ENCODE measurements at places on chromosomes 3 and 15.
A peak's percentile ranks its signal among the peaks of the same experiment; 100 is the strongest.

- DNase-seq: no peak
These were observed 338.7 kb downstream of the CLSTN2 start for GRCh38 chr3:140273542-140274195.

DNA sequence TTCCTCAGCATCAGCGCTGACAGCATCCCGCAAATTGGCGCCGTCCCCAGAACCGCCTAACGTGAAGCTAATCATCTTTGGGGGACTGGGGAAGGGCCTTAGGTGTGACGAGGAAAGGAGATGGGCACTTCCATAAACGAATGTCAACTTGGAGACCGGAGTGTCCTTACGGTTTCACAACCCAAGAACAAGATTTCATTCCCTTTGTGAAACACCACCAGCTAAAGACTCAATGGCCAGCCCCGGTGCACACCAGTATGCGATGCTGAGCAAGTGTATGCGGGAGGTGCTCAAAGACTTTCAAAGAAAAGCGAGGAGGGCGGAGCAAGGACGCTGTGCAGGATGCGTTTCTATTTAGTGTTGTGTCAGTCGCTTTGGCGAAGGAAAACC is 759 bp upstream of the TTBK2 start:
- no peak for DNase-seq

DNA sequence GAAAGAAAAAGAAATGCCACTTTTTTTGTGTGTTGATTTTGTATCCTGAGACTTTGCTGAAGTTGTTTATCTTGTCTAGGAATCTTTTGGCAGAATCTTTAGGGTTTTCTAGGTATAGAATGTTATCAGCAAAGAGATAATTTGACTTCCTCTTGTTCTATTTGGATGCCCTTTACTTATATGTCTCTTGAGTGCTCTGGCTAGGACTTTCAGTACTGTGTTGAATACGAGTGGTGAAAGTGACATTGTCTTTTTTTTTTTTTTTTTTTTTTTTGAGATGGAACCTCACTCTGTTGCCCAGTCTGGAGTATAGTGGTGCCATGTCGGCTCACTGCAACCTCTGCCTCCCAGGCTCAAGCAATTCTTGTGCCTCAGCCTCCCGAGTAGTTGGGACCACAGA is 64.7 kb upstream of the NPHP3 start:
- DNase-seq: no peak

GRCh38 chr3:19937459-19938294 is 3.7 kb upstream of the EFHB start:
- no peak for DNase-seq

DNA sequence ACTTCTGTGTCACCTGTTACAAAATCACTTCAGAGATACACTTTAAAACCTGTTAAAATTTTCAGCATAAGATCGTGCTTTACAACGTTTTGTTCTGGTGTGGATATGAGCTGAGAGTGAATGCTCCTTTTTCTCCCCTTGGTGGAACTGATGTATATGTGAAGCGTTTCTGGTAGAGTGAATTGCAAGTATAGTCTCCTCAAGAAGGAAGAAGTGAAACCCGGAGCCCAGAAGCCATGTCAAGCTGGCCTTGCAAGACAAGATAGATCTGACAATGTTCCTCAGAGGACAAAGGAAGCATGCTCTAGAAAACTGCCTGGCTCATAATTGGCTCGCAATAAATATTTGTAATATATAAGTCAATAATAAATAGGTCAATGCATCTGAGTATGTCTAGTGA is 23.6 kb downstream of the SERPINI2 start:
- no peak for DNase-seq

GRCh38 chr15:57352535-57353316 is 23.6 kb upstream of the CGNL1 start:
- no peak for DNase-seq

DNA sequence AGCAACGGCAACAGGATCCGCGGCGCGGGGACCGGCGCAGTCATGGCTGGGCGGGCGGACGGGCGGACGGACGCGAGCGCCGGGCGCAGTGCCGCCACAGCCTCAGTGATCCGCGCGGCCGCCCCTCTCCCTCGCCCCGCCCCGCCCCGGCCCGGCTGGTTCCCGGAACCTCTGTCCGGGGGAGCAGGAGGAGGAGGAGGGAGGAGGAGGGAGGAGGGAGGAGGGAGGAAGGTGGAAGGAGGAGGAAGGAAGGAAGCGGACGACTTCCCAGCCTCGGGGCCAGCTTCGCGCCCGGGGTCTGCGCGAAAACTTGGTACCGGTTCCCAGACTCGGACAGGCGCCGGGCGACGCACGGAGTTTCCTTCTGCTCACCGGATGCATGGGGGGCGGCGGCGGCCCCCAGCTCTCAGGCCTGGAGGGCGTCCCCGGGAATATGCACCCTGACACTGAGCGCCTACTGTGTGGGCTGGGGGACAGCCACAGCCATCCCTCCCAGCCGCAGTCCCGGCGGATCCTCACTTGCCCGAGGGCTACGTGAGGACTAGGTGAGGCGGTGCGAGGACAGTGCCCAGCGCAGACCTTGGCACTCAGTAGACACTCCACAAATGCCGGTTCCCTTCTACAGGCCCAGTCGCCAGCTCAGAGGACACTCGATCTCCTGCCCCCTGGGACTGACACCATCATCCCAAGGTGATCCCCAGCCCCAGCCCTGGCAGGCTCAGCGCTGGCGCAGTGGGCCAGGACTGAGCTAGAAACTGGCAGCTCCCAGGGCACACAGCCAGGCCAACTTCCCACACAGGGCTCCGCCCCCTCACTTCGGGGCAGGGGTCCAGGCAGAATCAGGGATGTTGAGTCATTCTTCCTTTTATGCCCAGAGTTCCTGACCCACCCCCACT is at the start of gene SHISA5:
TSS of gene SHISA5 (minus strand) at position 124 of the 896 bp plus-strand sequence. CDS start at position 44, 80 bp downstream.
- peak; percentile 57 for DNase-seq

DNA sequence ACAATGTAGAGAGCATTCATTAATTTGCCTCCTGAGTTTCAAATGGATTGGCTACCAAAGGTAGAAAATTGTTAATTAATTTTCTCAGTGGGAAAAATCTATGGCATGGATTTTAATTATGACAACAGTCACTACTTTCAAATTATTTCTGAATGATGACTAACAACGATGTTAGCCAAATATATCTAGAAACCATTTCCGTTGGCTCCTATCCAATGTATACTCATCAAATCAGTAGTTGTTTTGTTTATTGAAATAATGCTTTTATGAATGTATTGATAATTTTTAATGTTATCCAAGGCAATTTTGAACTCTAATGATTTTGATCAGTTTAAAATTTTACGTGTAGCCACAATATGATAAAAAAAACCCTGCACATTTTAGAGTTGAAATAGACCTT is 333.4 kb downstream of the NAALADL2 start:
- DNase-seq: no peak

GRCh38 chr3:149003653-149004305 is 12.4 kb downstream of the GYG1 start:
- no peak for DNase-seq

DNA sequence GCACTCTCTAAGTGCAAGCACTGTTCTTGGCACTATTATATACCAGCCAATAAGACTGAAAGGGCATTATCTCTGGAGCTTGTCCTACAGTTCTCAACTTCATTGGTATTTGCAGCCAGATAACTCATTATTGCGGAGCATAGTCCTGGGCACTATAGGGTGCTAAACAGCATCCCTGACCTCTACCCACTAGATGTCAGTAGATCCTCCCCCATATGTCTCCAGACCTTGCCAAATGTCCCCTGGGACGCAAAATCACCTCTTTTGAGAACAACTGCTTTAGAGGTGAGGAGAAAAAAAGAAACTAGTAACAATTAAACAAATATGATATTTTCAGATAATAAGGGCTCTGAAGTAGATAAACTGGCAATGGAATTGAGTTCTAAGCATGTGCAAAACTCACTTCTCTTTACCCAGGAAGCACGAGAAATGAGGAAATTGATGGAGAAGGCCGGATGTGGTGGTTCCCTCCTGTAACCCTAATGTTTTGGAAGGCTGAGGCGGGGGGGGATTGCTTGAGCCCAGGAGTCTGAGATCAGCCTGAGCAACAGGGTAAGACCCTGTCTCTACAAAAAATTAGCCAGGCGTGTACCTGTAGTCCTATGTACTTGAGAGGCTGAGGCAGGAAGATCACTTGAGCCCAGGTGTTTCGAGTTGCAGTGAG is 61.4 kb downstream of the FRMD4B start:
- DNase-seq: no peak

DNA sequence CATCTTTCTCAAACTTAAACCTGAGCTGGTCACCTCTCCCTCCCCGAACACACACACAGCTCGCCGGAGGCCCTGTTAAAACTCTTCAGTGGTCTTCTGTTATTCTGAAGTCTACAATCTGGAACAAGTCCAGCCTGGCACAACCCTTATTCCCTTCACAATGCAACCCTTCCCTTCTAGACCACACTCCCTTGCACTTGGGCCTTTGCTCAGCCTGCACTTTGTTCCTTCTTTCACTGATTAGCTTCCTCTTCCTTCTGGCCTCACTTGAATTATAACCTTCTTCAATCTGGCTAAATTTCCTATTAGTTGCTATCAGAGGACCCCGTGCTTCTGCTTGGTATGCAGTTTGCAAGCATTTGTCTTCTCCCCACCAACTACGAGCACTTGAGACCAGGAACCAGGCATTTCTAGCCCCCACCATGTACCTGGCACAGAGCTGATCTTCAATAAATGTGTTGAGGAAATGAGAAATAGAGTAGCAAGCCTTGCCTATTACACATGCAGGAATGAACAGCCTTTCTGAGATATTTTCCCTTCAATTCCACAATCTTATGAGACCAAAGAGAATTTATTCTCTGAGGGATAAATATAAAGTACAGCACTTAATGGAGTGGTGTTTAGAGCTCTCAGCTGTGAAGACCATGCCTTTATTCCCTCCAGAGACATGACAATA is 663.1 kb upstream of the ADAMTS9 start:
- no peak for DNase-seq

GRCh38 chr3:72434296-72434695 is 413.9 kb downstream of the SHQ1 start:
- no peak for DNase-seq

DNA sequence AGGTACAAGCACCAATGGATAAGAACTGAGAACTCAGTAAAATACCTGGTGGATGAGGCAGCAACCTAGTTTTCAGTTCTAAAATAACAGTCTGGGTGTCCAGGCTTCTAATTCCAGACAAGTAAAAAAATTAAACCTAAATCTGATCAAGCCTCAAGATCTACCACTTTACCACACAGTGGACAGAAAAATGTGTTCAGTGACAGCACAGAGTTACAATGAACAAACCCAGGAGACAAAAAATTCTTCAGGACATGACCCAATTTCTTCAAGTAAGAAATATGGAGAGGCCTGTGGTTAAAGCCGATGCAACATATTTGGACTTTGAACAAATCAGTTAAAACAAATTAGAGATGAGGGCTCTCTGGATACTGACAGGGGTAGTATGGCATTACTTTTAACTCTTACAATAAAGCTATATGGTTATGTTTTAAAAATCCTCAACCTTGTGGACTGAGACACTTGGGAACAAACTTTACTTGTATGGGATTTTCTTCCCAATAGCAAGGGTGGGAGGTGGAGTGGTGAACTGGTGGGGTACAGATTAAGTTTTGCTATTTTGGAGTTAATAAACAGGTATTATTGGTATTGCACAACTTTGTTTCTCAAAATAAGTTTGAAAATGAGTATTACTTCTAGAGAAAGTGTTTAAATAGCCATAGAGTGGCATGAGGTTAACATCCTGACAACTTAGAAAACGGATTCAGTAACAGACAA is 14.2 kb downstream of the CCNL1 start:
- DNase-seq: no peak

GRCh38 chr15:101320501-101321052 is 25.5 kb upstream of the SNRPA1 start:
- no peak for DNase-seq

DNA sequence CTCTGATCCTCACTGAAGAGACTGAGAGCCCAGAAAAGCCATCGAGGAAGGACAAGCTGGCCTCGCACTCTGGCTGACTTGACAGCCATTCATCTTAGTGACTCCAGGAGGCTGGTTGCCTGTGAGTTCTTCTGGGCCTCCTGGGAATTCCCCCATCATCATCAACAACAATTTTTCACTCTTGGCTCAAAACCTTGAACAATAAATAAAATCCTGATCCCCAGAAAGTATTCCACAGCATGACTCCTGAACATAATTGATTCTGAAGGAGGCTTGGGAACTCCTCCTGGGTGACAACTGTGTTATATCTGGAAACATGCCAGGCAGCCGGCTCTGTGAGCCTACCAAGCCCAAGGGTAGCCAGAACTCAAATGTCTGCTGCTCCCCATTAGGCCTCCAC is 188.6 kb downstream of the SHQ1 start:
- DNase-seq: no peak

DNA sequence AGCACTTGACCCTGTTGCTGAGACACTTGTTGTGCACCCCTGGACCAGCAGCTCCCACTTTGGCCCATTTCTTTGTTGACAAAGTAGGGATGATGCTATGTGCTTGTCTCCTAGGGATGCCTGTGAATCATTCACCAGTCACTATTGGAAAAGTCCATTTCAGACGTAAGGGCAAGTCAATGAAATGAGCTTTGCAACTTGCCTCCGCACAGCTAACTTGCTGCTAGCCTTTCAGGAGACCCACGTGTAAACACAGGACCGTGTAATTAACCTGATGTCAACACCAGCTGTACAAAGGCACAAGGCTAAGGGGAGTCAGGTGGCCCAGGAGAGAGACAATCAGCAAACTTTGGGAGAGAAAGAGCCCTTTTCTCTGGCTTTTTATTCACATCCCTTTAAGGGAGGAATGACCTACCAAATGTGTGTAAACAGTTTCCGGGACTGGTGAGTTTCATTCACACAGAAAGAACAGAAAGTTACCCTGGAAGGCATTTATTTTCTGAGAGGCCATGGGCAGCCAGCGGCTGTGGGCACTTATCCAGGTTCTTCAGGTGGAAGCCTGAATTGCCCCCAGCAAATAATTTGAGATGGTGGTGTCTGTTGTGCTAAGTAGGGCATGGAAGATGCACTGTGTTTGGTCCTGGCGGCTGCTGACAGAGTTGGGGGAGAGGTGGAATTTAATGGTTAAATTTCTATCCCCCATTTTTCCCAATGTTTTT is 54.0 kb downstream of the TIPARP start:
- no peak for DNase-seq

DNA sequence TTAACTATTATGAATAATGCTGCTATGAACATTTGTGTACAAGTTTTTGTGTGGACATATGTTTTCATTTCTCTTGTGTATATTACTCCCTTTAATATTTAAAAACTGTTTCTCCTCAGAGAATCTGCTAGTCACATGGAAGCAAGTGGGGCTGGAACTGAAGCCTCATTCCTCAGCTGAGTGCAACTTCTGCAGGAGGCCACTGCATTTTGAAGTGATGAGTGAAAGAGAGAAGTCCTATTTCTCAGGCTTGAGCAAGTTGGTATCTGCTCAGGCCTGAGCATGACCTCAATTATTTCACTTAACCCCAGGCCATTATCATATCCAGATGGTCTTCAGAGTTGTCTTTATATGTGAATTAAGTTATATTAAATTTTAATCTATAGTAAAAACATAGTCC is 11.5 kb downstream of the TLR9 start:
- DNase-seq: no peak

DNA sequence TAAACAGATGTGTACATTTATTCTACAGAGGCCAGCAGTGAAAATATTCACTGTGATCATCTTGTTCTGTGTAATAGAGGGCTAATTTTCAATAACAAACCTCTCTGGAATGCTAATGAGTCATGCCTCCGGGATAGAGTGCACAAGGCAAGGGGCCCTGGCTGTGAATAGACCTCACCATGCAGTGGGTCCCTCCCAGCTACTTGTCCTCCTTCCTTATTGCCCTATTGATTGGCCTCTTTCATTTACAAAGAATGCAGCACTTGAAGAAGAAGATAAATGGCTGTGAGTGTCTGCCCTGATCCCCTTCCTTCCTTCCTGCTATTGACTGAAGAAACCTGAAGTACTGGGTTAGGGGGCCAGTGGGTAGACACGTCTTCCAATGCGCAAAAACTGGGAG is 436.3 kb downstream of the WDR72 start:
- DNase-seq: no peak

- no peak for DNase-seq
These were observed 197.0 kb downstream of the THSD4 start for GRCh38 chr15:71312194-71312708.

Data from CMK (cell line).